A549 treated with CORT108297 at 1 μM for 4 hours (cell line): ENCODE measurements at places on chromosomes 5 and 9. TPM values are rescaled to one million over a fixed set of nuclear protein-coding genes. Genes with fewer than 3 reads are reported as not detected.

PCDHB10 gene
- 0.02 to 0.03 TPM in 2 of 5 replicates, not detected in the others for total RNA-seq

IL12B gene
- 0.02 to 0.06 TPM (median 0.06 TPM) in 3 of 5 replicates, not detected in the others for total RNA-seq

TTC39B gene
- 0.67 to 0.96 TPM (median 0.87 TPM) in 5 replicates for total RNA-seq

LTC4S gene
- 0.25 to 0.36 TPM (median 0.27 TPM) in 3 of 5 replicates, not detected in the others for total RNA-seq

P4HA2 gene
- 37.2 to 50.0 TPM (median 44.5 TPM) in 5 replicates for total RNA-seq

ACTBL2 gene
- 0.03 to 0.06 TPM (median 0.03 TPM) in 3 of 5 replicates, not detected in the others for total RNA-seq

ZNF883 gene
- 0.70 to 0.91 TPM (median 0.75 TPM) in 5 replicates for total RNA-seq

ADAMTSL1 gene
- total RNA-seq = 0.01 to 0.07 TPM (median 0.03 TPM) in 3 of 5 replicates, not detected in the others

SPINK4 gene
- 0.28 TPM in 1 of 5 replicates, not detected in the others for total RNA-seq

MSX2 gene
- 3.8 to 5.5 TPM (median 5.0 TPM) in 5 replicates for total RNA-seq

C5orf52 gene
- not detected in 5 replicates for total RNA-seq

CYLC2 gene
- total RNA-seq = not detected in 5 replicates

CCNO gene
- total RNA-seq = 5.2 to 9.9 TPM (median 9.5 TPM) in 5 replicates
